T-helper 17 cell (primary cell): ENCODE measurements at places on chromosomes 2 and 18.

GRCh38 chr2:120551522-120551921 is 184.1 kb upstream of the GLI2 start:
- no peak for DNase-seq

- DNase-seq, result no peak
These were observed 150.6 kb upstream of the TMEFF2 start for GRCh38 chr2:192345287-192345686.

DNA sequence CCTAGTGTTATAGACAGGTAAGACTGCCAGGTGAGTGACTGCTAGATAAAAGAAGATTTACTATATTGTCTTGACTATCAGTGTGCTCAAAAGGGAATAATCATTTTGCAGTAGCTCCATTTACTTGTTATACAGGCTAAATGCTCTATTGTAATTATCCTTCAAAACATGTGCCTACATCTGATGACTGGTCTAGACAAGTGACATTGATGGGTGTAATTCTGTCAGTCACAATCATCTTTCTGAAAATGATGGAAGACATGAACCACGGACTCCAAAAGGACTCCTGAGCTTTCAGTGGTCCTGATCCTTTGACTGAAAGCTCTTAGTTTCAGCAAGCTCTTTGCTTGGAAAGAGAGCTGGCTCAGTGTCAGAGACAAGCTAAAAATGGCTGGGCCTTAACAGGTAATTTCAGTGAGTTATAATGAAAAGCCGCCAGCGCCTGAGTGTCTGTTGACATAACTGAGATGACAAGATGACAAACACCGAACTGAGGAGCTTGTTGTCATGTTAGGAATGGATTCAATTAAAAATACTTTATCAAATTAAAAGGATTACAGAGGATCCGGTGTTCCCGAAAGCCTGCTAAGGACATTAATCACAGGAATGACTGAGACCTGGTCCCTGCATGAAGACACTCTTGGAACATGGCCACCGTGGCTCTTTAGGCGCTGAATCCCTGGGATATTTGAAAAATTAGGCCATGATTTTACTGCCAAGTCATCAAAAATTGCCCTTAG is 141.7 kb downstream of the CMPK2 start:
- DNase-seq, result no peak

GRCh38 chr2:196502386-196502785 is 137.1 kb upstream of the CCDC150 start:
- DNase-seq, result no peak

DNA sequence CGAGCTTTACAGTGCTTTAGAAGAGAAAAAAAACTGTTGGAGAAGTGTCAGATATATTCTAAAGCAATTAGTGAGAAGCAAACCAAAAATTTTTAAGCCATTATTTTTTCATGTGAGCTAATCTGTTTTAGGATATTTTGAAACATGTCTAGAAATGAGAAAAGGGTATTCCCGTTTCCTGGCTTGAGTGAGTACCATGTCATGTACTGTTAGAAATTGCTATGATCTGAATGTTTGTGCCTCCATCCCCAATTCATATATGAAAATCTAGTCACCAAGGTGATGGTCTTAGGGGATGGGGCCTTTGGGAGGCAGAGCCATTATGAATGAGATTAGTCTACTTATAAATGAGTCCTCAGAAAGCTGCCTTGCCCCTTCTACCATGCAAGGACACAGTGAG is 493.3 kb upstream of the GCFC2 start:
- no peak for DNase-seq

DNA sequence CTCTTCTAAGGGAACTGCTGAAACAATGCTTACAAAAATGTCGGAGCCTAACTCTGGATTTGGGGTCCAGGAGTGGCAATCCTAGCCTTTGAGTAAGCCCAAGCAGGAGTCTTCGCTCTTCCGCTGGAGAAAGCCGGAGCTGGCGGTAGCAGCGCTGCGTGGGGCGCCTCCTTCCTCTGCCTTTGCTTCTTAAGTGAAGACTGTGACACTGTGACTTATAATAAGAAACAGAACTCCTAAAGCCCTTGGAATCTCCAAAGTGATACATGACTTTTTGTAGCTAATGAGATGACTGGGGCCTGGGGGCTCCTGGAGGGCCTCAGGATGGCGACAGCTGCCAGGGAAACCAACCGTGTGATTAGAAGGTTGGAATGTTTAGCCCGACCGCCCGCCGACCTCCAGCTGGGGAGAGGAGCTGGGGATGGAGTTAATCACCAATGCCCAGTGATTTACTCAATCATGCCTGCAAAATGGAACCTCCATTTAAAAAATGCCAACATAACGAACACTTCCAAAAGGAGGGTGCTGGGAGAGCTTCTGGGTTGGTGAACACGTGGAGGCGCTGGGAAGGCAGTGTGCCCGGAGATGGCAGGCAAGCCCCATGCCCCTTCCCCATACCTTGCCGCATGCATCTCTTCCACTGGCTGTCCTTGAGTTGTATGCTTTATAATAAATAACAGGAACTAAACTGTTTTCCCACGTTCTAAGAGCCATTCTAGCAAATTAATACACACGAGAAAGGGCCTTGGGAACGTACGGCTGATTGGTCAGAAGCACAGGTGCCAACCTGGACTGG is 29.0 kb upstream of the MAL start:
- no peak for DNase-seq

- no peak for DNase-seq
These were observed 108.7 kb upstream of the ATL2 start for GRCh38 chr2:38485734-38486133.

- DNase-seq, result no peak
These were observed 36.6 kb upstream of the CCNYL1 start for GRCh38 chr2:207674826-207675225.
